ENCODE measurements at places on chromosomes 4 and X. TPM values are rescaled to one million over a fixed set of nuclear protein-coding genes. Genes with fewer than 3 reads are reported as not detected.

The RBM46 gene
- 0.34 TPM for total RNA-seq

The SERTM2 gene
- not detected for total RNA-seq

The USP38 gene
- 26.3 TPM for total RNA-seq

The LAMTOR3 gene
- total RNA-seq, result 45.5 TPM

The CXCL1 gene
- 88.6 TPM for total RNA-seq

All from nasal cavity respiratory epithelium epithelial cell of viscerocranial mucosa (primary cell).